Activated T-helper 1 cell treated with Interleukin-2 at 50 U/mL for 16 hours (primary cell): ENCODE measurements at places on chromosomes 16 and 17.

DNA sequence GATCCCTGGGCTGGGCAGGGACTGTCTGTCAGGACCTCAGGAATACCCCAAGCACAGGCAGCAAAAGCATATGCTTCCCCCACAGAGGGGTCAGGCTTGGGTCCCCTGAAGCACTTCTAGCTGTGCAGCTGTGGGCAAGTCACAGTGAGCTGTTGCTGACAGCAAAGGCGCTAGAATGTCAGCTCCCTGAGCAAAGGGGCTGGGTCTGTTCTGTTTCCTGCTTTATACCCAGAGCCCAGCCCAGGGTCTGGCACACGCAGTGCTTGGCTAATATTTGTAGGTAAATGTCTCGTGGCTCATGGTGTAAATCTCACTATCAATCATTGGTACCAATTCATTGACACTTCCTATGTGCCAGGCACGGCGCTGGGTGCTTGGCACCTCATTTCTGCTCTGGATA lies 16.6 kb upstream of the MPRIP start:
- DNase-seq: no peak

GRCh38 chr17:12537436-12537835 lies 128.3 kb upstream of the MYOCD start:
- DNase-seq: no peak

- DNase-seq: no peak
Measured at GRCh38 chr16:74275031-74275636, 21.5 kb upstream of the PSMD7 start.

GRCh38 chr16:48628359-48628985 lies 18.5 kb upstream of the N4BP1 start:
- no peak for DNase-seq

- DNase-seq: no peak
Measured at GRCh38 chr16:85092309-85092708, 20.0 kb downstream of the CIBAR2 start.

GRCh38 chr17:36730857-36731490 lies 129.6 kb downstream of the MRM1 start:
- no peak for DNase-seq

DNA sequence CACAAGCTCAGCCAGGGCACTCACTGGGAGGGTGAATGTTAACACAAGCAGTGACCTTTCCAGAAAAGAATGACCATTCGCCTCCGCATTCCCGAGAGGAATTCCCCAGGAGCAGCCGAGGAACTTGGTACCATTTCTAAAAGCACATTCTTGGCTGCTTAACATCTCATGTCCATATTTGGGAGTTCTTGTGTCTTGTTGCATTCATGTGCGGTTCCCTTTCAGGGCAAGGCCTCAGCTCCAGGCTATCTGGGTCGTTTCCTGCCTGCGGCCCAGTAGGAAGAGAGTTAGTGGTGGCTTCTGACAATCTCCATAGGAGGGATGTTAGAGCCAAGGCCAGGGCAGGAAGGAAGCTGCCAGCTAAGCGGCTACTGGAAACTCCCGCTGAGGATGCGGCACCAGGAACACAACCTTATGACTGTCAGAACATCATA lies 27.8 kb upstream of the MEAK7 start:
- DNase-seq: no peak

GRCh38 chr16:85865-86264 lies 7.8 kb downstream of the MPG start:
- DNase-seq: no peak

DNA sequence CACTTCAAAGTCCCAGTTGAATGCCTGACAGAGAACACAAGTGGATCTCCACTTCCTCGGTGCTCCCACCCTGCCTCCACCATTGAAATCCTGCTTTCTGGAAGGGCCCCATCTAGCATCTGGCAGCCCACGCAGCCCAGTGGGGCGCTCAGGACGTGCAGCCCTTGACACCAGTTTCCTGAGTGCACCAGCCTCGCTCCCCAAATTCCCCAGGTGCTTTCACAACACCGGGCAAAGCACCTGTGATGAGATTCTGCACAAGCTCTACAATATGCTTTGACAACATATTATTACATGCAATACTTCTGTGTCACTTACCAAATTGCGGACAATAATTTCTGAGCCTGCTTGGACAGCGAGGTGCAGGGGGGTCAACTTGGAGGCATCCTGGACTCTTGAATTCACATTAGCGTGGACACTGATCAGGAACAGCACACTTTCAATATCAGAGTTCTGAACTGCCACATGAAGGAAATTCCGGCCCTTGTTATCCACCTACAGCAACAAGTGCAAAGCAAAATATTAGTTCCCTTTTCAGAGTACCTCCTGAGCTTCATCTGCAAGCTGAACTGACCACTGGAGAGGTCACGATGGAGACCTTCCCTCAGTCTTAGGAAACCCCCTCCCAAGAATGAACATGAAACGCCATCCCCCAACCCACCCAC lies 33.9 kb downstream of the CYB5D2 start:
- no peak for DNase-seq

- no peak for DNase-seq
Measured at GRCh38 chr17:31609996-31610910, 218.8 kb downstream of the RAB11FIP4 start.

GRCh38 chr16:59339871-59340270 lies 605.8 kb upstream of the GOT2 start:
- DNase-seq: no peak

GRCh38 chr16:76634847-76635697 lies 357.9 kb downstream of the CNTNAP4 start:
- no peak for DNase-seq

DNA sequence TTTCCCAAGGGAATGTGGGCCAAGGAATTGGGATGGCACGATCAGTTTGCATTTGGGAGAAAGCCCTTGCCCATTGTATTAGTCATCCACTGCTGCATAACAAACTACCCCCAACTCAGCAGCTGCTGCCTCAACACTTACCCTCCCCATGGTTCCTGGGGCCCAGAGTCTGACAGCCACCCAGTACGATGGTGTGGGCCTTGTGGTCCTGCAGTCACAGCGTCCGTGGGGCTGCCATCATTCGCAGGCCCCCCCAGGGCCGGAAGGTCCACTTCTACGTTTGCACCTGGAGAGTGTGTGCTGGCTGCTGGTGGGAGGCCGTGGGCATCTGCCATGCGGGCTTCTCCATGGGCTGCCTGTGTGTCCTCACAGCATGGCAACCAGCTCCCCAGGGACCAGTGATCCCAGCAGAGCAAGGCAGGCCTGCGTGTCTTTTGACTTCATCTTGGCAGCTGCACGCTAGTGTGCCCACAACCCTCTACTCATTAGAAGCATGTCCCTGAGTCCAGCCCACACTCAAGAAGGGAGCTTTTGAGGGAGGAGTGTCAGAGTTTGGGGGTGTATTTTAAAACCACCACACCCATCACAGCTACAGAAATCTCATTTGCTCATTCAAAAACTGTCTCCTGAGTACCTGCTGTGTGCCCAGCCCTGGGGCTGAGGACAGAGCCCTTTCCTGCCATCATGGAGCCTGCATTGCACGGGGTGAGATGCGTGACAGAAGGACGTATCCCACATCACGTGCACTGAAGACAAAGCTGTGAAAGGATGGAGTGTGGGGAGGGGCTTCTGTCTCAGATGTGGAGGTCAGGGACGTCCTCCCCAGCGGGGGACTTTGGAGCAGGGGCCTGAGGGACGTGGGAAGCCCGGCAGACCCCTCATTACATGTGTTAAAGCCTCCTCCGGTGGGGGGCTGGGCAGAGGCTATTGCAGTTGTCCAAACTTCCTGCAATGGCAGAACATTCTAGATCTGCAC lies 185.0 kb upstream of the ZNF469 start:
- DNase-seq: no peak

DNA sequence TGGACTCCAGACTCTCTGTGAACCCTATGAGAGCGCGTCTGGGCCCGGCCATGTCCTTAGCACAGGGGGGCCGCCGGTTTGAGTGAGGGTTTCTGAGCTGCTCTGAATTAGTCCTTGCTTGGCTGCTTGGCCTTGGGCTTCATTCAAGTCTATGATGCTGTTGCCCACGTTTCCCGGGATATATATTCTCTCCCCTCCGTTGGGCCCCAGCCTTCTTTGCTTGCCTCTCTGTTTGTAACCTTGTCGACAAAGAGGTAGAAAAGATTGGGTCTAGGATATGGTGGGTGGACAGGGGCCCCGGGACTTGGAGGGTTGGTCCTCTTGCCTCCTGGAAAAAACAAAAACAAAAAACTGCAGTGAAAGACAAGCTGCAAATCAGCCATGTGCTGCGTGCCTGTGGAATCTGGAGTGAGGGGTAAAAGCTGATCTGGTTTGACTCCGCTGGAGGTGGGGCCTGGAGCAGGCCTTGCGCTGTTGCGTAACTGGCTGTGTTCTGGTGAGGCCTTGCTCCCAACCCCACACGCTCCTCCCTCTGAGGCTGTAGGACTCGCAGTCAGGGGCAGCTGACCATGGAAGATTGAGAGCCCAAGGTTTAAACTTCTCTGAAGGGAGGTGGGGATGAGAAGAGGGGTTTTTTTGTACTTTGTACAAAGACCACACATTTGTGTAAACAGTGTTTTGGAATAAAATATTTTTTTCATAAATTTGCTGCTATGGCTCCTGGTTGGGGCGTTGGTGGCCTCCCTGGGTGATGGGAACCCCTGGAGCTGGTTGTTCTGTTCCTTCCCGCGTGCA lies 23.1 kb downstream of the STAT5A start:
- DNase-seq: no peak

- no peak for DNase-seq
Measured at GRCh38 chr17:77503293-77503655, 362.5 kb downstream of the SEC14L1 start.

GRCh38 chr16:49859125-49859811 lies 3.4 kb upstream of the ZNF423 start:
- DNase-seq: no peak

GRCh38 chr16:25198021-25198420 lies 18.7 kb upstream of the AQP8 start:
- DNase-seq: no peak

DNA sequence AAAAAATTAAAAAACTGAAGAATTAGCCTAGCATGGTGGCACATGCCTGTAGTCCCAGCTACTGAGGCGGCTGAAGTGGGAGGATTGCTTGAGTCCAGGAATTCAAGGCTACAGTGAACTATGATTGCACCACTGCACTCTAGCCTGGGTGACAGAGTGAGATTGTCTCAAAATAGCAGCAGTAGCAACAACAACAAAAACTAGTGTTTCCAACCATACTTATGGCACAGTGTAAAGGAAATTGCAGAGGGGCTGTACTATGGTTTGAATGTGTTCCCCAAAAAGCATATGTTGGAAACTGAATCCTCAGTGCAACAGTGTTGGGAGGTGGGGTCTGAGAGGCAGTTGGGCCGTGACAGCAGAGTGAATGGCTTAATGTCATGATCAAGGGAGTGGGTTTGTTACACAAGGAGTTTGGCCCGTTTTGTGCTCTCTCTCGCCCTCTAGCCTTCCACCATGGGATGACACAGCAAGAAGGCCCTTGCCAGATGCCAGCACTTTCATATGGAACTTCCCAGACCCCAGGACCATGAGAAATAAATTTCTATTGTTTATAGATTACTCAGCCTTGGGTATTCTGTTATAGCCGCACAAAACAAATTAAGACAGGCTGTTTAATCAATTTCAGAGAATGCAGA lies 70.0 kb downstream of the PGS1 start:
- no peak for DNase-seq

GRCh38 chr17:75927286-75927922 lies 13.4 kb downstream of the FBF1 start:
- DNase-seq: no peak

DNA sequence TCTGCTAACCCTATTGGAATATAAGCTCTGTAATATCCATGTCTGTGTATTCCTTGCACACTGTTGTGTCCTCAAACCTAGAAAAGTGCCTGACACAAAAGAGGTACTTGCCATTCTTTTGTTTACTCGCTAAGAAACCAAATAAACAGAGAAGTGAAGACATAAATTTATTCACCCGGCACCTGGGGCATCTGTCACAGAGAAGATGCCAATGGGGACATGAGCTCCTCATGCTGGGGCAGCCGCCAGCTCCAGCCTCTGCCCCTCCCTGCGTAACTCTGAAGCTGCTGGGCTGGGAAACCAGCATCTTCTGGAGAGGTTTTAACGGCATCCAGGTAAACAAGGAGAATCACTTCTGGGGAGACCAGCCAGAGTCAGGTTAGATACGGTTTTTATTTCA lies 15.1 kb upstream of the CDRT4 start:
- no peak for DNase-seq

- DNase-seq: no peak
Measured at GRCh38 chr16:89138513-89138795, 33.1 kb upstream of the CDH15 start.

DNA sequence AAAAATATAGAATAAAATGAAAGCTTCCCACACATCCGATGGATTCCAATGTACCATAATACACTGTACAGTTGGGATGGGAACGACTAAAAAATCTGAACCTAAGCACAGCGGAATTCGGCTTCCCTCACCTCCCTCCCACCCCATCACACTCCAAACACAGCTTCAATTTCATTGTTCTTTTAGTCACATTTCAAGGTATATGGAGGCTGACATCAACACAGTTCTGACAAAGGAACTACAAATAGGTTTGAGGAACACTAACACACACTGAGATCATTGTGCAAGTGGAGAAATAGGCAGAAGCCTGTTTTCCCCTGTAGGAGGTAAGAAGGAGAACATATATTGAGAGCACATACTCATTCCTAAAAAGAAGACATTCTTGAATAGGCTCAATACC lies 85.1 kb downstream of the WDR59 start:
- no peak for DNase-seq

DNA sequence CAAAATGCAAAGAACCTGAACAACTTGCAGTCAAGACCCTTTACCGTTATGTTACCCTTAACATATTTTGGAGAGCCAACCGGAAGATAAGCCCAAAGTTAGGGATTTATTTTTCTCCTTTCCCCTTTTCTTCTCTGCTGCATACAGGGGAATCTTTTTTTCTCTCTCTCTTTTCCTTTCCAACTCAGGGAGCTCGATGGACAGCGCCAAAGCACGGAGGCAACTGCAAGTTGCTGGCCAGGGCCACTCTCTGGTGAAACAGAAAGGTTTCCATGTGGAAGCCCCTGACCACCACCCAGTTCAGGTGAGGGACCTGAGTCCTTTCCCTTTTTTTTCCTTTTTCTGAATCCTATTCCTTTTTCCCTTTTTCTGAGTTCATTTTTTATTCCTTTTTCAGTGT lies 98.8 kb upstream of the COX10 start:
- no peak for DNase-seq
